ENCODE measurements at places on chromosomes 2 and 18.

GRCh38 chr2:239309398-239310245 is 91.2 kb downstream of the HDAC4 start:
- no peak for DNase-seq

- DNase-seq: no peak
These were observed 24.4 kb downstream of the GRHL1 start for GRCh38 chr2:9975805-9976447.

- DNase-seq: no peak
These were observed 77.1 kb upstream of the SLC39A10 start for GRCh38 chr2:195579776-195580555.

DNA sequence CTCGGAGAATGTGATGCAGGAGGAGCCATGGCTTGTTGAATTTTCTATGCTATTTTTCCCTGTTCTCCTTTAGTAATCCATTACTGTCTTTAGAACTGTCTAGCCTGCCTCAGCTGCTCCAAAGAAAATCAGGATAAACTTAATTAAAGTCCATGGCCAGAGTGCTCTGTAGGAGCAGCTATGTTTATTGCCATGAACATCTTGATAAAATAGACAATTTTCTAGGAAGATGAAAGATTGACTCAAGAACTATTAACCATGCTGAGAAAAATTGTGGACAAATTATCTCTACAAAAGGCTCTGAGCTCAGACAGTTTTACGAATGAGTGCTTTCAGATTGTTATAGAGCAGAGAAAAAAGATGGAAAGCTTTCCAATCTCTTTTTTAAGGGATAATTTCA is 193.0 kb downstream of the TTC32 start:
- DNase-seq: no peak

- no peak for DNase-seq
These were observed 105.3 kb downstream of the TSN start for GRCh38 chr2:121860758-121861227.

Data from GM20000 (cell line).